ENCODE measurements at places on chromosomes 6 and 20. TPM values are rescaled to one million over a fixed set of nuclear protein-coding genes. Genes with fewer than 3 reads are reported as not detected.
A peak's percentile ranks its signal among the peaks of the same experiment; 100 is the strongest.

GRCh38 chr20:56765172-56766073 is 136.3 kb downstream of the TFAP2C start:
- no peaks in the 10 kb centered on the region for H3K36me3 ChIP-seq
- no peak overlapping the region for H3K27ac ChIP-seq
- no peak for DNase-seq
- no peaks in the 10 kb centered on the region for H3K27me3 ChIP-seq
- H3K4me1 ChIP-seq: no peaks in the 10 kb centered on the region

GRCh38 chr6:112180095-112180820 is 74.1 kb downstream of the LAMA4 start:
- no peak overlapping the region for H3K4me3 ChIP-seq
- no peaks in the 10 kb centered on the region for H3K27me3 ChIP-seq
- peaks cover under 1% of the 10 kb centered on the region for H3K36me3 ChIP-seq
- no peak for DNase-seq
- H3K4me1 ChIP-seq: no peaks in the 10 kb centered on the region

DNA sequence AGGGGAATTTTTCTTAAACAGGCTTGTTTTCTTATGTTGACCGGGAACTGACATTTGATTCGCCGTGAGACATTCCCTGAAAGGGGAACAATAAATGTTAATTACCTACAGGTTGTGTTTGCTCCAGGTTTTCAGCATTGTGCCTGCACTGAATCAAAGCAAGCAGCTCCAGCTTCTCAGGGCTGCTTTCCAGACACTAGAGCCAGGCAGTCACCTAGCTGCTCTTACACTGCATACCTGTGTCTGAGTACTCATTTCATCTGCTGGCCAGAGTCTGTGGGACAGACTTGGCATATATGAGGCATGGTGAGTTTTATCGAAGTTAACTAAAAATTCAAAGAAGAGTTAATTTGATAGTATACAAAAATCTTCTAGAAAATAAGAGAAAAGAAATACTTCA is 951.8 kb upstream of the MAP3K7 start:
- no peaks in the 10 kb centered on the region for H3K27me3 ChIP-seq
- no peaks in the 10 kb centered on the region for H3K36me3 ChIP-seq
- H3K27ac ChIP-seq: no peak overlapping the region
- no peak for DNase-seq
- no peak overlapping the region for H3K4me3 ChIP-seq
- H3K4me1 ChIP-seq: no peaks in the 10 kb centered on the region

PRICKLE4 gene
- 8.8 TPM for total RNA-seq

- H3K4me1 ChIP-seq: no peaks in the 10 kb centered on the region
- H3K36me3 ChIP-seq: no peaks in the 10 kb centered on the region
- H3K27ac ChIP-seq: no peak overlapping the region
- no peak overlapping the region for H3K4me3 ChIP-seq
- no peak for DNase-seq
These were observed 157.7 kb upstream of the GGTLC1 start for GRCh38 chr20:24146231-24146634.

GRCh38 chr6:105045526-105045925 is 88.6 kb downstream of the LIN28B start:
- no peak overlapping the region for H3K4me3 ChIP-seq
- H3K4me1 ChIP-seq: no peaks in the 10 kb centered on the region
- DNase-seq: no peak

- no peak overlapping the region for H3K27ac ChIP-seq
- H3K36me3 ChIP-seq: no peaks in the 10 kb centered on the region
- no peaks in the 10 kb centered on the region for H3K27me3 ChIP-seq
- H3K4me3 ChIP-seq: no peak overlapping the region
- no peaks in the 10 kb centered on the region for H3K4me1 ChIP-seq
These were observed 1.0 kb downstream of the CLIC5 start for GRCh38 chr6:46014511-46015118.

DNA sequence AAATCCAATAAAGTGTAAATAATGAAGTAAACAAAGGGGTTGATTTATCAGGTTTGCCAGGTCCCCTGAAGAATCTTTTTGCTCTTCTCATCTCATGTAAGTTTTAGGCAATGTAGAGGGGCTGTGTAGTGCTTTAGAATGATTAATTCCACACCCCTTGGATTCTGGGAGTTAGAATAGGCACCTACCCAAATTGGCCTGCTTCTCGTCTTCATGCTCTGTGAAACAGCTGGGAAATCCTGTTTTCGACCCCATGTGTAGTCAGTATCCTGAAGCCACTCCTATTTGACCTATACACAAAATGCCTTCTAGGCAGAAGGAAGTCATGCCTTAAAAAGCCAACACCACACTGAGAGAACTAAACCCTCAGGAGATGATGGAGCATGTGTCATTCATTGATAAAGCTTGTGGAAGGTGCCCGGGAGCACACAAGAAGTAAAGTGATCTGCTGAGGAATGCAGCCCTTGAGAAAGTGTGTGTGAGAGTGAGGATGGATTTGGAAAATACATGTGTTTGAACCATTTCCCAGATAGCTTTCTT is 170.9 kb downstream of the KLHL32 start:
- no peak for DNase-seq
- no peaks in the 10 kb centered on the region for H3K27me3 ChIP-seq
- no peak overlapping the region for H3K27ac ChIP-seq
- H3K4me1 ChIP-seq: no peaks in the 10 kb centered on the region
- no peaks in the 10 kb centered on the region for H3K36me3 ChIP-seq

DNA sequence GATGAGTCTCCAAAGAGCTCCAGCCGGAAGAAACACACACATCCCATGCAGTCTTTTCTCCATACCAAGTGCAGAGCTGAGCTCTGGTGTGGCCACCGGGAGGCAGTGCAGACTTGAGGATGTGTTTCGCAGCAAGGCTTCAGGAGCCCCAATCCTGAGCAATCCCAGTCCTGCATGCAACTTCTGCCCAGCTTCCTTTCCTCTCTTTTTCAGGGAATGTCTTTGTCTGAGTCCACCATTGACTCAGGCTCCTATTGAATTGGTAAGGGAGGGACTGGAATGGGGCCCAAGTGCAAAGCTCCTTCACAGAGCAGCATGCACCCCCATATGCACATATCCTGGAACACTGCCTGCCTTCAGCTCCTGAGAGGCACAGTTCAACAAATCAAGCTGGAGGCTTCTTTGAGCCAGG is 50.5 kb upstream of the ASIP start:
- H3K27ac ChIP-seq: no peak overlapping the region
- no peaks in the 10 kb centered on the region for H3K27me3 ChIP-seq
- peak; percentile 82 for DNase-seq
- no peaks in the 10 kb centered on the region for H3K36me3 ChIP-seq
- no peaks in the 10 kb centered on the region for H3K4me1 ChIP-seq
- H3K4me3 ChIP-seq: no peak overlapping the region

DNA sequence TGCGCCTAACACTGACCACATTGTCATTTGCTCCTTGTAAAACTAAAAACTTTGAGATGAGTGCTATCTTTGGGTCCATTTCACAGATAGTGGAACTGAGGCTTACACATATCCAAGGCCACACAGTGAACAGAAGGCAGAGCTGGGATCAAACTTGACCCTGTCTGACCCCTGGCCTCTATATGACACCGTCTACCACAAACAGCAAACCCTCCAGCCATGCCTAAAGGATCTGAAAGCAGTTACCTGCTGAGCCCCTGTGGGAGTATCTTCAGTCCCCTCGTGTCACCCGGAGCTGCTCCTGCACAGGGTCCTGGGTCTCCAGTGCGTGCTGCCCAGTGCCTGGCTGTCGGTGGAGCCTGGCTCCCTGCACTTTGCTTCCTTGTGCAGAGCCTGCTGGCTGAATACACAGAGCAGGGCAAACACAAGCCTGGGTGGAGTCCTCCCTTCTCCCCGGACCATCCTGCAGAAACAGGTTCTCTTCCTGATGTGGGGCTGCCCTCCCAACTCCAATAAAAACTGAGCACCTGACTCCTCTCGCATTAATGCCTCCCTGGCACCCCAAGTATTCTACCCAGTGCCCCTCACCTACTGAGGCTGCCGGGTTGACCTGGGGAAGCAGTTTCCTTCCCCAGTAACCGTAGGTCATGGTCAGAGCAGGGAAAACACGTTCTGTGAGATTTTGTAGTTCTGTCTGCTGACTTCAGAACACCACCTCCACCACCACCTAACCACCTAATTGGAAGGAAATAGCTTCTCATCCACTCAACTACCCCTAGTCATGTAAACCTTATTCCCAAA is at the start of gene BCAS1:
BCAS1 (minus strand) TSS at position 408 of the 801 bp plus-strand sequence. CDS start 11,876 bp downstream, outside the sequence.
- H3K27ac ChIP-seq: no peak within 1 kb of the TSS
- no peaks in the 10 kb centered on the region for H3K27me3 ChIP-seq
- no peak within 1 kb of the TSS for H3K4me3 ChIP-seq
- no peak for DNase-seq
- no peaks in the 10 kb centered on the region for H3K36me3 ChIP-seq
- no peaks in the 10 kb centered on the region for H3K4me1 ChIP-seq

GRCh38 chr6:167644412-167645132 is 182.1 kb upstream of the AFDN start:
- H3K4me3 ChIP-seq: no peak overlapping the region
- H3K36me3 ChIP-seq: no peaks in the 10 kb centered on the region
- no peaks in the 10 kb centered on the region for H3K27me3 ChIP-seq
- H3K4me1 ChIP-seq: no peaks in the 10 kb centered on the region

DNA sequence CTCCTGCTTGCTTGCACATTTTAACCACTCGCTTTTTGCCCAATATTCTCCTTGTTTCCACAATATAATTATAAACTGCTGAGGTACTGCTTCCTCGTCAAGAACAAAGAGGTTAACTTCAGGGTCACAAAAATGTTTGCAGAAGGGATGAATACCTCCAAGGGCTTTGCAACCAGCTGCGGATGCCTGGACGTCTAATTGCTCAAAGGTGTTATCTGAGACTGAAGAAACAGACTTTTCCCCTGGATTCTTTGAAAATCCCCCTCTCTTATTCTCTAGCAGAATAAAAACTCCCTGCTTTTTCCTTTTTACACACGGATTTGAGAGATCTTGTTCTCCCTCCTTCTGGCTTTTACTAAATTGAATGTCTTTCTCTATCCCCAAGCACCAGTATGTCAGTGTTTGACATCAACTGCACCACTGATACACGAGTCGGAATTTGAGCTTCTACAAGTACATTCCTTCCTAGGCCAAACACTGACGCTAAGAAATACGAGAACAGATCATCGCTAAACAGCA is 336 bp upstream of the SMPDL3A start:
- no peak for DNase-seq
- H3K36me3 ChIP-seq: no peaks in the 10 kb centered on the region
- no peaks in the 10 kb centered on the region for H3K27me3 ChIP-seq
- peak overlapping the region; percentile 71 for H3K4me3 ChIP-seq
- H3K4me1 ChIP-seq: no peaks in the 10 kb centered on the region

DNA sequence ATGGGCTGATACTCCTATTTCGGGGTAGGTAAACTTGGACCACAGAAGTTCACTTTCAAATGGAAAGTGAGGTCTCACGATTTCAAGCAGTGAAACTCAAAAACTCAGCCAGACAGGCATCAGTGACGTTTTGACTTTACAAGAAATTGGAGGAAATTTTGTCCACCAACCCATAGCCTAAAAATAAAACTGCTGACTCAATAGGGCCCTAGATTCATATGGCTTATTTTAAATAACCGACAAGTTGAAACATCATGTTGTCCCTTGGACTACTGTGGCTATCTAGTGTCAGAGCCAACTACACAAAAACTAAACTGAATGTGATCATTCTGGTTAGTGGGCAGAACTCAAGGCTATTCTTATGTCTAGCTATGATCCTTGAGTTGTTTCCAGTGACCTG is 486.3 kb downstream of the GRIK2 start:
- no peaks in the 10 kb centered on the region for H3K36me3 ChIP-seq
- H3K4me1 ChIP-seq: no peaks in the 10 kb centered on the region
- DNase-seq: no peak
- H3K27me3 ChIP-seq: no peaks in the 10 kb centered on the region
- no peak overlapping the region for H3K27ac ChIP-seq

CAPN11 gene
- 2.2 TPM for total RNA-seq

SPATA25 gene
- total RNA-seq: 8.6 TPM

DNA sequence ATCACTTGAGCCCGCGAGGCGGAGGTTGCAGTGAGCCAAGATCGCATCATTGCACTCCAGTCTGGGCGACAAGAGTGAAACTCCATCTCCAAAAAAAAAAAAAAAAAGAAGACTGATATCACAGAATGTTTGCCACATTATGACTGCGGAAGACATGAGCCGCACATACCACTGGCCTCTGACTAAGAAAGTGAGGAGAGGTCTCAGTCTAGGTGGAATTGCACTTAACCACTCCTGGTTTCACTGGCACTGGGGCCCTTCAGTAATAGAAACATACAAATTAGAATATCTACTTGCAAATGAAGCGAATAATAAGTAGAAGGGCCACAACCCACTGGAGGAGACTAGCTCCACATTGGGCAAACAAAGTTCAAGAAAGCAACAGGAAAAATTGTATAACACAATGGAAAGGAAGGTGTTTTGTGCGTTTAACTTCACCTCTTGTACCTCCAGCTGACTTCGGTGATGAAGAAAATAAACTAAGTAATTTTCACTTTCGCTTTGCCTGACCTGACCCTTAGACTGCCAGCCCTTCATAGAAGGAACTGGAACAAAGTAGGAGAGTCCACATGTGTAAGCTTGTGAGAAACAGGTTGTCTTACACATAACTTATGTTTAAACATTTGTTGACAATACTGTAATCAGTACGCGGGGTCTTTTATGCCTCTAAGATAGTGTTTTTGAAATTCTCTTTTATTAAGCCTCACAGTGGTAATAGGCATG is 147.5 kb upstream of the TSHZ2 start:
- H3K27me3 ChIP-seq: no peaks in the 10 kb centered on the region
- no peaks in the 10 kb centered on the region for H3K36me3 ChIP-seq
- no peaks in the 10 kb centered on the region for H3K4me1 ChIP-seq
- no peak for DNase-seq

ENPP3 gene
- 1.7 TPM for total RNA-seq

DNA sequence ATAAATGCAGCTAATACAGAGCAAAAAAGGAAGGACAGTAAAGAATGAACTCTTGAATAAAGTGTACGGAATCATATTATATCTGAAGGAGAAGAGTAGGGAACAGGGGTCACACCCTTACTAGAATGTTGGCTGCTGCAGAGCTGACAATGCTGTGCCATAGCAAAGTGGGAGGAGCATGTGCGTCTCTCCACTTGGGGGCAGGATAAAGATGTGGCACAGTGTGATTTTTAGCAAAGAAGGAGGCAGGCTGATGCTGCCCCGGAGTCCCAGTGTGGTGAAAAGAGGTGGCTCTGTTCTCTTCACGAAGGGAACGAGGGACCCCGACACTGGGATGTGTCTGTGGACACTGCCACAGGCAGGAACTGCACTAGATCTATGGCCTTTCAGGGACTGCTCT is 67.5 kb downstream of the INSM1 start:
- H3K36me3 ChIP-seq: no peaks in the 10 kb centered on the region
- H3K27ac ChIP-seq: no peak overlapping the region
- no peak for DNase-seq
- no peaks in the 10 kb centered on the region for H3K27me3 ChIP-seq
- no peak overlapping the region for H3K4me3 ChIP-seq

IRF4 gene
- total RNA-seq: 1.6 TPM

CRISP2 gene
- total RNA-seq: not detected

GRCh38 chr6:9675122-9675521 is 739.8 kb downstream of the TFAP2A start:
- H3K4me1 ChIP-seq: no peaks in the 10 kb centered on the region
- no peak overlapping the region for H3K27ac ChIP-seq
- no peak for DNase-seq
- H3K36me3 ChIP-seq: no peaks in the 10 kb centered on the region

RAB44 gene
- 0.66 TPM for total RNA-seq

PPP1R14C gene
- total RNA-seq: 0.58 TPM

PGC gene
- 0.65 TPM for total RNA-seq

GRCh38 chr20:40986774-40987173 is 41.8 kb upstream of the TOP1 start:
- H3K4me1 ChIP-seq: no peaks in the 10 kb centered on the region
- no peaks in the 10 kb centered on the region for H3K36me3 ChIP-seq
- H3K4me3 ChIP-seq: no peak overlapping the region
- H3K27ac ChIP-seq: no peak overlapping the region
- no peak for DNase-seq
